ENCODE measurements at places on chromosomes 1 and 21. TPM values are rescaled to one million over a fixed set of nuclear protein-coding genes. Genes with fewer than 3 reads are reported as not detected.

- no peaks in the 10 kb centered on the region for H3K27me3 ChIP-seq
- no peak overlapping the region for H3K27ac ChIP-seq
- no peaks in the 10 kb centered on the region for H3K36me3 ChIP-seq
- H3K4me3 ChIP-seq: no peak overlapping the region
These were observed 596.3 kb downstream of the KIF26B start for GRCh38 chr1:245751116-245751515.

DNA sequence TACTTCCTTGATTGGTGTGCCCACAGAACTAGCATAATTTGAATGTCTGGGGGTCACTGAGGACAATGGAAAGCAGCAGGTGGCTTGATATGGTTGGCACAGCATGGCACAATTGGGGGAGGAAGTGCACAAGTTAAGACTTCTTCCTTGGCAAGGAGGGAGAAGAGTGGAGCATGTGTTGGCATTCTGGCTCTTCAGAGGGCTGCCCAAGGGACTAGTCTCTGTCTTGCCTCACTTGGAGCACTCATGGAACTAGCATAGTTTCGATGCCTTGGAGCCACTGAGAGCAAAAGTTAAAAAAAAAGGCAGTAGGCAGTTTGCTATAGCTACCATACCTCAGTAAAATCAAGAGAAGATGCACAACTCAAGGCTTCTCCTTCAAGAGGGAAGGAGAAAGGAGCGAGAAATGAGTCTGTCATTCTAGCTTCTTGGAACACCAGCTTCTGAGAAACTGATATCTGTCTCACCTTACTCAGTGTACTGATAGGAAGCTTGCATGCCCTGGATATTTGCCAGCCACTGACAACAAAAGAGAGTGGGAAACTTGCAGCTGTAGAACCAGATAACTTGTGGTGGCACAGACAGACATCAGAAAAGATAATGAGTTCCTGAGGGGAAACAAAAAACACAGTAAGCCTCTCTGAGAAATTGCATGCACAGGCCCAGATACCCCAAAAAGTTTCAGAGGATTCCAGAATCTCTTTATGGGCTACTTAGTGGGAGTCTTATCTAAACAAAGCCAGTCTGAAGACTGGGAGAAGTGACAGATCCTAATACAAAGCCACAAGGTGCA, 207.5 kb upstream of the SAMSN1 start:
- H3K4me1 ChIP-seq: no peaks in the 10 kb centered on the region
- no peak overlapping the region for H3K4me3 ChIP-seq
- no peak overlapping the region for H3K27ac ChIP-seq

DNA sequence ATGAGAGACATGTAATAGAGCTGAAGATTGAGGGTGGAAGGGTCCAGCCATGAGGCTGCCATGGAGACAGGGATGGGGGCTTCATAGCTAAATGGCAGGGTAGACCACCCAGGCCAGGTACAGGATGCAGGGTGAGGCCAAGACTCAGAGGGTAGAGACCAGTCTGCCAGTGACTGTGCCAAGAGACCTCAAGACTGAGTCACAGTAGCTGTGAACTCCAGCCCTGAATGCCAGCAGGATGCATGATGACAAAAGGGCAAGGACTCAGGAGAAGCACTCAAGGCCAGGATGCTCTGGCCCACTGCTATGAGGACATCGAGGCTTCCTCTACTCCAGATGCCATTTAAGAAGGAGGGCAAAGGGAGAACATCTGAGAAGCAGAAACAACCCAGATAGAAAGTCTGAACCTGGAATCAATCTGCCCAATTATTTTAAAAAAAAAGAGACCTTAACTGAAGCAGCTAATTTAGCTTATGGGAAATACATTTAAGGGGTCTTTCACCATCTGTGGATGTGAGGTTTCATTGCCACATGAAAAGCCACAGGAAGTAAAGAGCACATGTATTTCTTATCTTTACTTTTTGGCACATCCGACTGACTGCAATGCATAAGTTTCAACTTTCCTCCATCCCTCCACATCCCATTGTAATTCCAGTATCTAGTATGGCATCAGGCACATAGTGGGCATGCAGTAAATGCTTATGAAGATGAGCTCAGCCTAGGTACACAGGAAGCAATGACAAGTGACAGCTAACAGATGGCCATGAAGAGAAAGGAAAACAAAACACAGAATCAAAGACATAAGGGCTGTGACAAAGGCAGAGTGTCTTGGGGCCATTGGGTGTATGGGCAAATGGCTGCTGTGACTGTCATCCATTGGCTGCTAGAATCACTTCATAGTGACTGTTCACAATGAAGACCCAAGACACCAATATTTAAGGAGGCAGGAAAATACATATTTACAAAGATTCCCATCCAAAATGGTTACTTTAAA, 40.2 kb downstream of the SUSD4 start:
- no peak overlapping the region for H3K4me3 ChIP-seq
- no peaks in the 10 kb centered on the region for H3K36me3 ChIP-seq
- DNase-seq: no peak
- H3K27ac ChIP-seq: no peak overlapping the region

- no peaks in the 10 kb centered on the region for H3K4me1 ChIP-seq
- H3K27me3 ChIP-seq: no peaks in the 10 kb centered on the region
- no peak overlapping the region for H3K4me3 ChIP-seq
- H3K36me3 ChIP-seq: no peaks in the 10 kb centered on the region
These were observed 71.6 kb downstream of the RD3 start for GRCh38 chr1:211420389-211420788.

- DNase-seq: no peak
- H3K4me1 ChIP-seq: no peaks in the 10 kb centered on the region
- no peak overlapping the region for H3K27ac ChIP-seq
- H3K27me3 ChIP-seq: no peaks in the 10 kb centered on the region
- no peak overlapping the region for H3K4me3 ChIP-seq
These were observed 6.1 kb upstream of the PTBP2 start for GRCh38 chr1:96715482-96715881.

DNA sequence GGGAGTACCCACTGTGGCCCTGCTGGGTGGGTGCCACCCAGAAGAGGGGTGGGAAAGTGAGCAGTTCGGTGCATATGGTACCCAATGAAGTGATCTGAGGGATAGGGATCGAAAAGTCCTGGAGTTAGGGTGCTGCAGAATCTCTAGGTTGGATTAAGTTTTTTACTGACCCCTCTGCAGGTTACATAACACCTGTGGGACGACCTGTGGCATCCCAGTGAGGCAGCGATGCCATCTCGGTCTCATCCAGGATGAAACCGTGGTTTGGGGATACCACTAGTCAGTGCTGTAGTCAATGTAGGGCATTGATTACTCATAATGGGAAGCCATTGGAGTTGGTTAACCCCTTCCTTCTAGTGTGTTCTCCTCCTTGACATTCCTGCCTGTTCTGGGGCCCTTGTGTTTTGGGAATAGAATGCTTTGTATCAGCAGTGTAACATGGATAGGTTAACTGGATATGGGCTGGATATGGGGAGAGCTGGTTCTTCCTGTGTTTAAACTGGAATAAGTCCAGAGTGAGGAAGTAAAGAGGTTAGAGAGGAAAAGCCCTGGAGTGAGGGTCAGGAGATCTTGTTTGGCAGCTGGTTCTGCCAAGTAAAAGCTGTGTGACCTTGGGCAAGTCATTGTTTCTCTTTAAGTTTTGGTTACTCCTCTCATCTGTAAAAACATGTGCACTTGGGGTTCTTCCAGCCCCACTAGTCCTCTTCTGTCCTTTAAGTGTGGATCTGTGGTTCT, 42.8 kb upstream of the ATF3 start:
- DNase-seq: no peak
- H3K27me3 ChIP-seq: no peaks in the 10 kb centered on the region
- peak overlapping the region; percentile 54 for H3K27ac ChIP-seq

GRCh38 chr1:29836651-29837646, 600.6 kb downstream of the PTPRU start:
- no peak overlapping the region for H3K27ac ChIP-seq
- H3K4me3 ChIP-seq: no peak overlapping the region
- DNase-seq: no peak
- H3K4me1 ChIP-seq: no peaks in the 10 kb centered on the region
- H3K27me3 ChIP-seq: no peaks in the 10 kb centered on the region

DNA sequence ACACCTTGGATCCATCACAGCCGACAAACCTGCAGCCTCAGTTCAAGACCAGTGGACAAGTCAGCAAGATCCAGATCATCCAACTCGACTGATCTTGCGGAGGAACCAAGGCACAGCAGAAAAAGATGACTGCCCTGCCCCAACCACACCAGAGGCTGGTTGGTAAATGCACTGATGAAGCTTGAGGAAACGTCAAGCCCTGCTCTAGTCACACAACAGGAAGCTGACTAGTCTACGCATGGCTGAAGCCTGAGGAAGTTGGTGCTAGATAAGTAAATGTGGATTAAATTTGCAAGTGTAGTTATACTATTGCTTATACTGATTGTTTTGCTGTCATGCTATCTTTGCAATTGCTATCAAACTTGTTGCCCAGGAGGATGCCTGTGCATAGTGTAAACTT, 89.0 kb downstream of the LIPI start:
- H3K27me3 ChIP-seq: no peaks in the 10 kb centered on the region
- no peaks in the 10 kb centered on the region for H3K4me1 ChIP-seq
- no peak overlapping the region for H3K27ac ChIP-seq
- no peak overlapping the region for H3K4me3 ChIP-seq
- no peak for DNase-seq
- H3K36me3 ChIP-seq: no peaks in the 10 kb centered on the region

DNA sequence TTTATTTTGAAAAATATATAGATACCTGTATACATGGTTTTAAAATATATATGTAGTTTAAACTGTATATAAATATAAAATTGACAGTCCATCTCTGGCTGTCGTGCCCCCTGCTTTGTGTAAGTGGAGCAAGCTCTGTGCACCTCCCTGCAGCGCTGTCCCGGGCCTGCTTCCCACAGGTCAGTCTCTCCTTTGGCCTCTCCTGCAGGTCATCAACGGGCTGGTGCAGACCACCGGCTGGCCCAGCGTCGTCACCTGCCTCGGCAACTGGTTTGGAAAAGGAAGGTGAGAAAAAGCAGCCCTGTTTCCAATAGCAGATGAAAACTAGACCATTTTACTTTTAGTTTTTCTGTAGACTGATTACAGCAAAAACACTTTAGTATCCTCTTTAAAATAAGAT, 28.5 kb downstream of the SLC37A1 start:
- H3K27ac ChIP-seq: no peak overlapping the region
- no peak overlapping the region for H3K4me3 ChIP-seq
- H3K27me3 ChIP-seq: no peaks in the 10 kb centered on the region
- H3K4me1 ChIP-seq: no peaks in the 10 kb centered on the region
- DNase-seq: no peak

GRCh38 chr1:17023102-17023501, 11.4 kb upstream of the ATP13A2 start:
- H3K27ac ChIP-seq: no peak overlapping the region
- no peaks in the 10 kb centered on the region for H3K27me3 ChIP-seq
- H3K4me3 ChIP-seq: no peak overlapping the region
- no peaks in the 10 kb centered on the region for H3K4me1 ChIP-seq

- peak overlapping the region; percentile 99 for H3K27ac ChIP-seq
- peak overlapping the region; percentile 73 for H3K4me3 ChIP-seq
- H3K36me3 ChIP-seq: no peaks in the 10 kb centered on the region
- H3K27me3 ChIP-seq: no peaks in the 10 kb centered on the region
These were observed 16.5 kb downstream of the SLC27A3 start for GRCh38 chr1:153791648-153792253.

DNA sequence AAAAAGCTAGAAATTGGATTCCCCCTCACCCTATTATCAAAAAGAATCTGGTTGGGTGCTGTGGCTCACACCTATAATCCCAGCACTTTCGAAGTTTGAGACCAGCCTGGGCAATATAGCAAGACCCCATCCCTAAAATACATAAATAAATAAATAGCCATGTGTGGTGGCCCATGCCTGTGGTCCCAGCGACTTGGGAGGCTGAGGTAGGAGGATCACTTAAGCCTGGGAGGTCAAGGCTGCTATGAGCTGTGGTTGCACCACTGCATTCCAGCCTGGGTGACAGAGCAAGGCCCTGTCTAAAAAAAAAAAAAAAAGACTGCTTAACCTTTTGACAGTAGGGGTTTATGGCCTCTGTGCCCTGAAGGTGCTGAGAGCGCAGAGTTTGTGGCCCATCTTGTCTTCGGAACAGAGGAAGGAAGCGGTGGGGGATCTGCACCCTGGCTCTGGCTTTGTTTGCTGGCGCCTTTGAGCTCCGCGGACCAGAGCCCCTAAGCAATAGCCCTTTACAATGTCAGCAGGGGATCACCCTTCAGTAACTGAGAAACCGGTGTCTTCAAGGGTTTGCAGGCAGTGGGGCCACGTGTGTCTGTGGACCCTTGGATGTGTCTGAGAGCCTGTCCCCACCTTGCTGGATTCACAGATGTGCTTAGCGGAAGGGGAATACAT, 22.1 kb downstream of the SLC2A7 start:
- no peaks in the 10 kb centered on the region for H3K4me1 ChIP-seq
- no peak overlapping the region for H3K27ac ChIP-seq
- no peaks in the 10 kb centered on the region for H3K36me3 ChIP-seq
- no peaks in the 10 kb centered on the region for H3K27me3 ChIP-seq

DNA sequence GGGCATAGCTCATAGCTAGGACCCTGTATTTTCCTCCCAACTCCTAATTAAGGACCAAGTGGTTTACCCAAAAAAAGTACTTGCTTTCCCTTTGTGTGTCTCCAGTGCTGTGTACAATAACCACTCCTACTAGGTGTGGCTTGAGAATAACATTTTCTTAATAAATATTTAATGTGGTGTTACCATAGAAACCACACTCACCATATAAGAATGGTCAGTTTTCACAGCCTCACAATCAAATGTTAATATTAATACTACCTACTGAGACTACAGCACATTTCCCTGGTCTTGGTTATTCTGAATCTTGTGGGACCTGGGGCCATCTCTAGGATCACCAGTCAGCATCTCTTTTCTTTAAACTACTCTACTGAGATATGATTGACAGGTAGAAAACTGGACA, 83.5 kb upstream of the BCAR3 start:
- H3K4me3 ChIP-seq: no peak overlapping the region
- H3K4me1 ChIP-seq: no peaks in the 10 kb centered on the region
- H3K27ac ChIP-seq: no peak overlapping the region

DNA sequence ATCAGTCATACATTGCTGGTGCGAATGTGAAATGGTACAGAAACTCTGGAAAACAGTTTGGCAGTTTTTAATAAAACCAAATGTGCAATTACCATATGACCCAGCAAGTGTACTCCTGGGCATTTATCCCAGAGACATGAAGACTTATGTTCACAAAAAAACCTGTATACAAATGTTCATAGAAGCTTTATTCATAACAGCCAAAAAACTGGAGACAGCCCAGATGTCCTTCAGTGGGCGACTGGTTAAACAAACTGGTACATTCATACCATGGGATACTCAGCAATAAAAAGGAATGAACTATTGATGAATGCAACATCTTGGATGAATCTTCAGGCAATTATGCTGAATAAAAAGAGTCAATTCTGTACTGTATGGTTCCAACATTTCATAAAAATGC, 97.8 kb downstream of the DTL start:
- no peaks in the 10 kb centered on the region for H3K27me3 ChIP-seq
- no peaks in the 10 kb centered on the region for H3K36me3 ChIP-seq
- H3K4me1 ChIP-seq: no peaks in the 10 kb centered on the region
- H3K27ac ChIP-seq: no peak overlapping the region

The SHISAL2A gene
- total RNA-seq: 0.54 TPM

The CEP350 gene
- total RNA-seq: 51.1 TPM

The RASSF5 gene
- 21.7 TPM for total RNA-seq

The CLCA1 gene
- total RNA-seq: not detected
